K562 (cell line): ENCODE measurements at places on chromosomes 3 and 15. TPM values are rescaled to one million over a fixed set of nuclear protein-coding genes. Genes with fewer than 3 reads are reported as not detected.

DNA sequence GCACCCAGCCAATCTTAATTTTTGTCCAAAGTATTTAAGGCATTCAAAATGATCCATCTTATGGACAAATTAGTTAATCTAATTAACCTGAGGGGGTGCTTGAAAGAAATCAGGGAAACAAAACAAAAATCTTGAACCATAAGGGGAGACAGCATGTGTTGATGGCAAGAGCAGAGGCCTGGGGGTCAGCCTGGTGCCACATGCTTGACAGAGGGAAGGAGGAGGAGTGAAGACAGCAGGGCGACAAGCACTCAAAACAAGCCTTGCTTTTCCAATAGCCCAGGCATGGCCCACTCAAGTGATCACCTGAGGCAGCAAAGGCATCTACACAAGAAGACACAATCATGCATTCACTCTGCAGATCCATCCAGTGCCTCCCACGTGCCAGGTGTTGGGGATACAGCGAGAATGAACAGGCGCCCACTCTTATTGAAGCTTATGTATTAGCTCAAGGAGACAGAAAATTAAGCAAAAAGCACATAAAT, 25.0 kb upstream of the MGLL start:
- DNase-seq: no peak

DNA sequence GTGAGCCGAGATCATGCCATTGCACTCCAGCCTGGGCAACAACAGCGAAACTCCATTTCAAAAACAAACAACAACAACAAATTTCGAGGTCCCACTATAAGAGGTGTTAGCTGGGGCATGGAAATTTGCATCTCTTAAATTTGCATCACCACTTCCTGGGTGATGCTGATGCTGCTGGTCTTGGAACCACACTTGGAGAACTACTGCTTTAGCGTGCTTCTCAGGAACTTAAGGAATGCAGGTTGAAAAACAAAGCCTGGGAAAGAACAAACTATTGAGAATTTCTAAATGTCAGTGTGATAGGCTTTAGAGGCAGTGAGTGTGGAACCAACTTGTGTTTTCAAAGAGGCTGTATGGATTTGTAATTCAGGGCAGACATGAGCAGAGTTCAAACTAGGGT, 858.4 kb upstream of the ARPP21 start:
- DNase-seq: no peak

- DNase-seq: no peak
These were observed 228.1 kb upstream of the FEZF2 start for GRCh38 chr3:62601238-62602070.

- DNase-seq: no peak
These were observed 29.0 kb downstream of the RAB27A start for GRCh38 chr15:55260562-55261131.

DNA sequence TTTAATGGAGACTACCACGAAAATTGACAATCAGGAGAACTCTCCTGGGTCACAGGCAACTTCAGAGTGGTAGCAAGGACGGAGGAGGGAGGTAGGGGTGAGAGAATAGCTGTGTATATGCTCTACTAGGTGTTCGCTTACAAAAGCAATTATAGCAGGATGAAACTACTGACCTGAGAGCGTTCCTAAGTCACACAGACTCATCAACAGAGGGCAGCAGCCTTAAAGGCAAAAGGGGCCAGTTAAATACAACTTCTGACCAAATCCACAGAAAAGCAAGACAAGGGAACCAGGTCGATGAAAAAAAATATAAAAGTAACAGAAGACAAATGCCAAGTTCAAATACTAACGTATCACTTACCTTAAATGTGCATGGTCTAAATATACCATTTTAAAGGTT, 894.6 kb downstream of the PLOD2 start:
- DNase-seq: no peak

DNA sequence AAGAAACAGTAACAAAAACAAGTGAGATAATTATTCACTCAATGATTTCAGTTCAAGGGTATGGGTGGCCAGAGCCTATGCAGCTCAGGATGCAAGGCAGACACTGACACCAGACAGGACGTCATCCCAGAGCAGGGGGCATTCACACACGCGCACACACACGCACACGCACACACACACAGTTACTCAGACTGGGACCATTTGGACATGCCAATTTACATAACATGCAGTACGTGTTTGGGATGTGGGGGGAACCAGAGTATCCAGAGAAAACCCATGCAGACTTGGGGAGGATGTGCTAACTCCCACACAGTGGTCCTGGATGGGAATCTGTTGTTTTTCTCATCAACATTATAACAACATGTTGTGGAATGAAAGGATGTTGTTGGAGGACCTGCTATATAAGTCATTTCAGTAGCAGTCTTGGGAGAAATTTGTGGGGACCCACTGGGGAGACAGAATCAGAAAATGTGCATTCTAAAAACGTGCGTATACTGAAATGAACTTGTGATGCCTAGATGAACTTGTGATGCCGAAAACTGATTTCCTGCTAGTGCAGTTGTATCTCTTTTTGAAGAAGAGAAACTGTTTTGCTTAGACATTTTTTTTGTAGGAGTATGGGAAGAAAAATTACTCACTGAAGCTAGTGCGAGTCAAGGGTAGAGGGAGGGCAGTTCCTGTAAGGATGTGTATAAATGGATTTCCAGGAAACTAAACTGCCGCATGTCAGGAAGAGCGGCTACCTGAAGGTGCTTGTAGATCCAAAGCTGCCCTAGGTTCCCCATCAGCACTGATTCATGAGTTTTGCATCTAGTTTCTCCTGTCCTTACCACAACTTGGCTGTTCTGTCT, 25.2 kb downstream of the CD200 start:
- DNase-seq: no peak

- peak; percentile 64 for DNase-seq
These were observed 668 bp downstream of the THRB start for GRCh38 chr3:24493746-24494617.

DNA sequence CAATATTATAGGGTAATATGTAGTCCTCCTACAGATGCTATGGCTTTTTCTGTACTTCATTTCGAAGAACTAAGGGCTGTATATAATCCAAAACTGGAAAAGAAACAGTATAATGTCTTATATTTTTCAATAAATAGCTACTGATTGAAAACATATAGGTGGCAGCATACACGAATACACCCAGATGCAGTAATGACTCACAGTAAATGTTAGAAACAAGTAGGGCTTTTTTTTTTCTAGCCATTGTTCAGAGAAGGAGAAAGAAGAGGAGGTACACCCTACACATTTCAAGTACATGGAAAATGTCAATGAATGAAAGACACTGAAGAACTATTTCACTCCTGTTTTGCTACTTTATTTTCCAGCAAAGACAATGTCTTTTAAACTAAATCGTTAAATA, 9.4 kb downstream of the DAZL start:
- DNase-seq: no peak

DNA sequence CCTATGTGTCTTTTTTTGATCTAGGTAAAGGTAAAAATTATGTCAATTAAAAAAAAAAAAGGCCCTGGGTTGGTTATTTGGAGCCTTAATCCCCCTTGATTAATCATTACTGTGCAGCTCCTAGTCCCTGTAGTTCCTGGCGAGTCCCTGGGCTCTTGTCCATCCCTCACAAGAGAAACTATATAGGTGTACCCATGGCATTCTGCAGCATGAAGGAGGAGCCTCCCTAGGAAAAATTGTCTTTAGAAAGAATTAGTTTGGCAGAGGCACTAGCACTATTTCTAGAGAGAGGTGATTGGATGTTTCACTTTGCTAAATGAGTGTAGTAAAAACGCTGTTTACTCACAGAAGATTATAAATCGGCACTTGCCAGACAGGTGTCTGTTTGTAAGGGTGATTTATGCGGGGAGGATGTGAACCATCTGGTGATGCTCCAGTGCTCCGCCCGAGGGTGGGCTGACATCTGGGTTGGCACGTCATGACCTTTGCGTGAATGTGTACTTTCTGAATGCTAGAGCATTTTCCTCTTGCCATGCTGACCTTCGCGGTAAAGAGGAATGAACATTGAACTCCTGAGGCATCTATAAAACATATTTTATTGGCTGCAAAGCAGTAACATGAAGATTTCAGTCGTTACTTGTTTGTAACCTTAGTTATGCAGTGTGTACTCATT, 12.6 kb downstream of the PLCL2 start:
- DNase-seq: no peak

Gene ITIH3
- not detected in 2 replicates for polyA plus RNA-seq

Gene UQCC5
- polyA plus RNA-seq: 45.3 and 55.4 TPM in 2 replicates

Gene AADACL2
- polyA plus RNA-seq: not detected in 2 replicates
